ENCODE measurements at places on chromosomes 11 and 22.

DNA sequence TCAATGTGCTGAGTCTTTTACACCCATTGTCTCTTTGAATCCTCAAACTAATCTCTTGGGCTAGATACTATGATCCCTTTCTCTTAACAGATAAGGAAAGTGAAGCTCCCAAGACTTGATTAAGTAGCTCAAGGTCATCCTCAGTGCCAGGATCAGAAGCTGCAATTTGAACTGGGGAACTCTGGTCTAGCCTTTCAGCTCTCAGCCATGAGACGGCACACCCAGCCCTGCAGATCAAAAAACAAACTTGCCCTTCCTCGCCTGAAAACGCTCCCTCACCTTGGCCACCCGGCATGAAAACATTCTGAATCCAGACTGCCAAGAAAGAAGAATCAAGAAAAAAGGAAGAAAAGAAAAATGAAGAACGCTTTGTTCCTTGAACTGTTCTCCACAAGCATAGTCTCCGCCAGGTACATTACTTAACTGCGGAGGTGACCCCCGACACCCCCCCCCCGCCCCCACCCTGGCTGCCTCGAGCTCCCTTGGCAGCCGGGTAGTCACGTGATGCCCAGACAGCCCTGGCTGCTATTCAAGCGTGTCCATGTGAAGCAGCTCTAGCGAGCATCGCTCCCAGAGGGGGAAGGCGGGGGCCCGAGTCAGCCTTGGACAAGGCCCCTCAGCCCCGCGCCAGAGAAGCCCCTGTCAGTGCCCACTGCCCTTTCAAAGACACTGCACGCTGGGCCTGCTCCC, 451.2 kb downstream of the MIAT start:
- DNase-seq, result no peak

- DNase-seq, result no peak
These were observed 21.2 kb downstream of the POLD4 start for GRCh38 chr11:67332081-67332691.

GRCh38 chr11:118418766-118419165, 17.4 kb downstream of the ATP5MG start:
- no peak for DNase-seq

- DNase-seq, result no peak
These were observed 55.8 kb downstream of the CD6 start for GRCh38 chr11:61027141-61027840.

DNA sequence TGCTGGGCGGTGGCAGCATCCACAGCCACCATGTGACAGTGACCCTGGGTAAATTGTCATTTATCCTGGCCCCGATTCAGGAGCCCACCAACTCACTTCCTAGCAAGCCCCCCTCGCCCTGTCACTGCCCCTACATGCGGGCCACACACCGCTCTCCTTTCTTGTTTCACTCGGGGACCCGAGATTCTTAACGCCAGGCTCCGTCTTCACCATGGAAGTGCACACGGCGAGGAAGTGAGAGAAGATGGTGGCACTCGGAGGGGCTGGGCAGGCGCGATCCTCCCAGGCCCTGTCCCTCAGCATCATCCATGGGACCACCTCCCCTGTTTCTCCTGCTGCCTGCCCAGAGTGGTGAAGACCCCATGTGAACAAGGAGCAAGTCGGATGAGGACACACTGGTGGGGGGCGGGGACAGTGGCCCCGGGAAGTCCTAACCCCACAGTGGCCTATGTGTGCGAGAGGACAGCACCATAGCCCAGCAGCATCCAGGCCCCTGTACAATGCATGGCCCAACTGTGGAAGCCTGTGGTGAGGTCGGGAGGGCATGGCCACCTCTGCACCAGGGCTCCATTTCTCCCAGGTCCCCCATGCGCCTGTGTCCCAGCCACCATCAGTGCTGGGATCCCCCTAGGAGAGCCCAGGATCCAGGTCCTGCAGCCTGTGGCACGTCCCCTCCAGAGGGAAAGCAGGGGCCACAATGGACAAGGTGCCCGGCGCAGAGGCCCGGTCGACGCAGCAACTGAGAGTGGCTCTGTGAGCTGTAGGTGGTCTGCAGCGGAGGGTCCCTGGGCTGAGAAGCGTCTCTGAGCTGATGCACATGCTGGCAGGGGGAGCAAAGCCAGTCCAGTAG, 262.8 kb downstream of the BRD1 start:
- no peak for DNase-seq

- DNase-seq, result no peak
These were observed 92.9 kb upstream of the PARVA start for GRCh38 chr11:12284316-12285050.

DNA sequence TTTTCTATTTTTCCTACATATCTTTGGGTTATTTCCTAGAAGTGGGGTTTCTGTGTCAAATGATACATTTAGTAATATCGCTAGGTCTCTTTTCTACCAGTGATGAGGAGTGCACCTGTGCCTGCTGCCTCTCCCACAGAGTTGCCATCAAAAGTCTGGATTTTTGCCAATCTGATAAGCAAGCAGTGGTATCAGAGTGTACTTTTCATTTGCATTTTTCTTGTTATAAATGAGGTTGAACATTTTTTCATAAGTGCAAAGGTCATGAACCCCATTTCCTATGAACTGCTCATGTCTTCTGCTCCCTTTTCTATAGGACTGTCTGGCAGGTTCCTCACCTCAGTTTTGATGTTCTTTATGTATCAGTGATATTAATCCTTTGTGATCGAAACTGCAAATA, 1.7 kb downstream of the TRPM5 start:
- no peak for DNase-seq

- DNase-seq, result no peak
These were observed 58.2 kb downstream of the FBXO7 start for GRCh38 chr22:32532820-32533128.

DNA sequence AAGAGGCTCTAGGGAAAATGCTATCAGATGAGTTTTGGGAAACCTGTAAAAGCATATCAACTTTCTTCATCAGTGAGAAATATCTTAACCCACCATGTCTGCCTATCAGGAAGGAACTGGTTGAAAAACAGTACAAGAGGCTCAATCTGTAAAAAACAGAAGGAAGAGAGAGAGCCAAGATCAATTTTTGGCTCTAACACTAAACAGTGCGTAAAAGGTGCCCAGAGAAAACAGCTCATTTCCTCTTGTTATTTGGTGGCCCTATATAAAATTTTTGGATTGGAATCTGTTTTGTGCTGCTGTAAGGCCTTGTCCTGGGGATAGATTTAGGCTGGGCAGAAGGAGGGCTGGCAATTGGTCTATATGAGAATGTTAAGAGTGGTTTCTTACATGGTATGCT, 12.1 kb downstream of the MS4A2 start:
- no peak for DNase-seq

DNA sequence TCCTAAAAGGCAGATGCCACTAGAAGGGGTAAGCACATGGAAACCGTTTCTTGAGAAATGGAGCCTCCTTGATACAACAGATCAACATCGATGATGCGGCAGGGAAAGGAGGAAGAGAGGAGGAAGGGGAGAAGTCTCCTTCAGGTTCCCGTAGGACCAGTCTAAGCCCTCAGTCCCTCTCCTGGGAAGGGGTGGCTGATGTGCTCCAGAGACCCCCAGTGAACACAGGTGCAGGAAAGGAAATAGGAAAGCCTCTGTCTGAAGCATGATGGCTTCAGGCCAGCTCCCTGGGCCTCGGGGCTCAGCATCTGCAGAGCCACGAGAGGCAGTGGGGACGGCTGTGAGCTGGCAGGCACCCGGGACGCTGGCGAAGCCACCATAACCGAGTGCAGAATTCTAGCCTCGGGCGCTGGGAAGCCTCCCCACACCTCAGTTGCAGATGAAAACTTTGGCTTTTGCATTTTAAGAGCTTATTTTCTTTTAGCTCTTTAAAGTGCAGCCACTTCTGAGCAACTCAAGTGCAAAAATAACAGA, 1.8 kb downstream of the SPATA19 start:
- DNase-seq, result no peak

DNA sequence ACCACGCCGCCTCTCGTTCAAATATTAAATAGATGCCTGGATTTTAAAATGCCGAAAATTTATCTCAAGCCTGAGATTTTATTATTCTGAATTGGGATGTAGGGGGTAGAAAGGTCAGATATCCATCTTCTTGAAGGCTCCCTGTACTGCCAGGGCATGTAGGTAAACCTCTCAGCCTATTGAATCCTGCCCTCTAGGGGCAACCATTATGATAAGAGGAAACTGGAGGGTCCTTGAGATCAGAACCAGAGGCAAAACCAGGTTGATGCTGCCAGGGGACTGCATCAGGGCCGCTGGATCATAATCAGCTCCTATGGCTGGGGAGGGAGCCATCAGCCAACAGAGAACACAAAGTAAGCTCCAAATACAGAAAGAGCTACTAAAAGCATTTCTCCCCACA, 92.4 kb downstream of the KCNC1 start:
- no peak for DNase-seq

GRCh38 chr11:40140560-40140959, 1318.9 kb downstream of the LRRC4C start:
- DNase-seq, result no peak

DNA sequence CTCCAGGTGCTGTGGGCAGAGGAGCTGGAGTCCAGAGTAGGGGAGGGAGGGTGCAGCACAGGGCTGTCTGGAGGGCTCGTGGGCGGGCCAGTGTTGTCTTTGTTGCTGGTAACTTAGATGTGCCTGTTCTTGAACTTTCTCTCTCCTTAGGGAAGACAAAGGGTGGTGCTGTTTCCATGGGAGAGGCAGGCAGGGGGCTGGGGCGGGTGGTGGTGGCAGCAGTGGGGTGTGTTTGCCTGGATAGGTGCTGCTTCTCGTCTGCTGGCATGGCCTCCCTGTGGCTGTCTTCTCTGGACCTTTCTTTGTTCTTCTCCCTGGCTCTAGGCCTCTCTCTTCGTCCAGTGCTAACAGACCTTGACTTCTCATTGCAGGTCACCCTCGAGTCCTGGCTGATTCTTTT, 8.5 kb downstream of the SIDT2 start:
- no peak for DNase-seq

Measured in SIG-M5 (cell line).